Daoy (cell line): ENCODE measurements at places on chromosomes 3 and 15. TPM values are rescaled to one million over a fixed set of nuclear protein-coding genes. Genes with fewer than 3 reads are reported as not detected.

GABRA5 gene
- total RNA-seq = 0.97 and 5.9 TPM in 2 replicates

NRROS gene
- 2.1 and 2.5 TPM in 2 replicates for total RNA-seq

DNA sequence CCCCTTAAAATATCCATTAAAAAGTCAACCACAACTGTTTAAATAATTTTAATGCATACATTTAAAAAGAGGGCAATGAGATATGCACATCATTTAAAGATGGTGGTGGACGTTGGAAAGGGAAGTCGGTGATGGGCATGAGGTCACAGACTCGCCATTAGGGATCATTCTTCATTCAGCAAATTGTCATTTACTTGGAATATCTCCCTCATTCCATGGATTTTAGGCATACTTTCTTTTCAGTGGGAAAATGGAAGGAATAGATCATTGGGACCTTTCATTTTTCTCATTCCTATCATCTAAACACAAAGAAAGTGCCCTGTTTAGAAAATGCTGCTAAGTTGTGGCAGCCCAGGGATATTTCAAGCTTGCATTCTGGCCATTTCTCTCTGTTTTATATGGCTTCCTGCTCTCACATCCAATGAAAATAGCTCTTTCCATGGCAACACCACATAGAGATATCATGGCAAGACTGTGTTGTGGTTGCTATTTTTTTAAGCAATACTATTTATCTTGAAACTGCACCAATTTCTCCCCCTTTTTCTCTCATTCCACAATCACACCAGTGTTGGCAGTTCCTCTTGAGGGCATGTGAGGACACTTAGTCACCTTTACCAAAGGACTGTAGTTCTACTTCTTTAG, 40.7 kb upstream of the LMCD1 start:
- DNase-seq = no peak

- DNase-seq = no peak
Observed at GRCh38 chr3:129417326-129417725, 11.1 kb downstream of the EFCAB12 start.

DNA sequence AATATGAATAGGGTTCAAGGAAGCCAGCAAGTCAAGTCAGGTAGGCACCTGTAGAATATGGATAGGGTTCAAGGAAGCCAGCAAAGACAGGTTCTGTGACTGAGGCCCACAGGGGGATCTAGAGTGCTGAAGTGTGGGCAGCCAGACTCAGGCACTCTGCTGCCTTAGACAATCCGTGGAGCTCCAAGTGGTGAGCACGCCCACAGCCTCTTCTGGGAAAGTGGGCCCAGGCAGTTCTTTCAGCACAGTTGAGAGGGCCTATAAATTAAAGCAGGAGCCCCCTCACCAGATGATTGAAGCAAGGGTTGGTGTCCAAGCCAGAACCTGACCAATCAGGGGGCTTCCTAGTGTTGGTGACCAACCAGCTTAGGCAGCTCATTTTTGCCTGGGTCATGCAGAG, 51.0 kb downstream of the ANP32A start:
- no peak for DNase-seq

- peak; percentile 87 for DNase-seq
Observed at GRCh38 chr15:78322243-78322642, 17.9 kb upstream of the CRABP1 start.

- no peak for DNase-seq
Observed at GRCh38 chr15:87826119-87826747, 430.3 kb downstream of the NTRK3 start.
